ENCODE measurements at places on chromosomes 12 and 14.

DNA sequence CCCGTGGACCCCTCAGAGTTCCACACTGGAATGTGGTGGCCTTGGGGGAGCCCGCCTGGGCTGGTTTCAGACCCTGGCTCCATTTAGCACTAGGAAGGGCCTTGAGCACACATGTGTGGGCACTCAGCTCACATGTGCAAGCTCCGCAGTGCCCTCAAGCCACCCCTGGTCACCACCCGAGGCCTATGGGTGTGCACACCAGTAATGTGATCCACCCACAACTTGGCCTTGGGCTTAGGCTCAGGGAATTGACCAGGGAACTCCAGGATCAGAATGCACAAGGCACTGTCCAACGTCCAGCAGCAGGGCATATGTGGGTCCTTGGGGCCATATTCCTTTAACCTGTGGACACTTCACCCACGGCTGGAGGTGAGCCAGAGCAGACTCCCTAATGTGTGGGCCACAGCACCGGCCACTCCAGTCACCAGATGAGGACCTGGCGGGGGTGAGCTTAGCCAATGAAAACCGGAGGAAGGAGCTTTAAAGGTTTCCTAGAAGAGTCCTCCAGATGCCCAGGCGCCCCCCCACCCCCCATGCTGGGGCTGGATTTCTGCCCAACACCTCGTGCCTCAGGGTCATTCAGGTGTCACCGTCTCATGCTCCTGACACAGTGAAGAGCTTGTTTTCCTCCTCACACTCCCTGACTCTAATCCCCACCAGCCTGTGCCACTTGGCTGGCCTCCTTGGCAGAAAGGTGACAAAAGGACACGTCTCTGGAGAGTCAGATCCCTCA is 209.2 kb downstream of the ZFP36L1 start:
- no peak for DNase-seq

DNA sequence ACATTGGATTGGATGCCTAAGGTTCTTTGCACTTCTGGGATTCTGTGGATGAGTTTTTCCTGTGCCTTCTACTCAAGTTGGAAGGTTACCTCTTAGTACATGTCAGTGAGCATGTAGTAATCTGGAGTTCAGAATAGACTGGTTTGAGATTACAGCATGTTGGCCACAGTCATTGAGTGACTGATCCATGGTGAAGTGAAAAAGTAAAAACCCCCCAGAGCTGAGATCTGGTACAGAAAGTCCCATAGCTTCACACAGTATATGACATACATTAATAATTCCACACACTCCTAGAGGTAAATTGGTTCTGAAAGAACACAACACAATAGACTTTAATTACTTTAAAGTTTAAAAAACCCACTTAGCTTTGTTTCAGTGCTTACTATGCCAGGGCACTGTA is 11.9 kb upstream of the CCND2 start:
- no peak for DNase-seq

DNA sequence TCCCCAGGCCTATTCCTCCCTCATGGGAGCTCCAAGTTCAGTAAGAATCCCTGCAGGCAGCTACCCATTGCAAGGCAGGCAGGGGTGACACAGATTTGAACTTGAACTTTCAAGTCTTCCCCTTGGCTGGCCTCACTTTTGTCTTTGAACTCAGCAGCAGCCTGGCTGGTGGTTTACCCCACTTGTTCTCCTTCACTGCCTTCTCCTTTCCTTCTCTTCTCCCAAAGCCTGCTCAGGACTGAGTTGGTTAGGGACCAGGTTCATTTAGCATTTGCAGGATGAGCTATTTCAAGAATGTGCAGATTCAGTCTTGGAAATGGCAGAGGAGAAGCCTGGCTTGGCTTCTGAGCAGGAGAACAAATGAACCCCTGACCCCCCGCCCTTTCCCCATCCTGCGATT is 67.7 kb upstream of the TBX3 start:
- no peak for DNase-seq

DNA sequence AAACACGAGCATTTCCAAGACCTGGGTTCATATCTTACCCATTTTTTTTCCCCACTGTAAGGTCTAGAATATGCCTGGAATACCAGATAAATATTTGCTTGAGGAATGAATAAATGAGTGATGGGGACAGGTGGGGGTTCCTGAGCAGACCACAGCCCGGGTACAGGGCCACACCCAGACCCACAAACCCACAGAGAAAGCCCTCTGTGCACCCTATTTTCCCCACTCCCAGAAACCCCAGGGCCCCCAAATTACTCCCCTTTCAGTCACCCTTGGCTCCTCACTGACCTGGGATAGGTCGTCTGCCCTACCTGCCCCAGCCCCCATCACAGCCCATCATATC is 66.5 kb upstream of the DDX11 start:
- DNase-seq: no peak

GRCh38 chr12:48910196-48910595 is 15.1 kb downstream of the FKBP11 start:
- DNase-seq: no peak

DNA sequence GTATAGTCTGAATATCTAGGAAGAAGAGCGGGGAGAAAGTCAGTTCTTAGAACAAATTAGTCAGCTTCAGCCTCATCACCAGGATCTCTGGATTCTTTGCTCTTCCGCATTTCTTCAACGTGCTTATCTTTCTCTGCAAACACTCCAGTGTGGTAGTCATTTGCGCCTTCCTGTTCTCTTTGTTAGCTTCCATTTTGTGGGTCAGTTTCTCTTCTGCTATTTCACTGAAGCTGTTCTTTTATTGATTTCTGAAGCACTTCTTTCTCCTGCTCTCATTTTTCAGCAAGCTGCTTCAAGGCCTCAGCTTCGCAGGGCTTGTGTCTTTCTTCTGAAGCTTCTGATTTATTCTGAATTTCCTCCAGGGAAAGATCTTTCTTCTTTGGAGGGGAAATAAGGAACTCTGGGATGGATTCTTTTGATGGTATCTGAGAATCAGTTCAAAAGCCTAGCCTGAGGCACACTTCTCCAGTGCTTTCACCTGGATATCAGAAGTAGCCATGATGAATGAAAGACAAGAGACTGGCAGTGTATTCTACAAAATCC is 13.5 kb downstream of the AMN1 start:
- no peak for DNase-seq

GRCh38 chr12:116547955-116548501 is 11.2 kb upstream of the MAP1LC3B2 start:
- DNase-seq: peak; percentile 57
